ENCODE measurements at places on chromosomes 16 and 17. TPM values are rescaled to one million over a fixed set of nuclear protein-coding genes. Genes with fewer than 3 reads are reported as not detected.

Gene HOXB7
- 8.2 TPM for total RNA-seq

Gene PYDC1
- not detected for total RNA-seq

Gene DLX4
- total RNA-seq = 1.7 TPM

Gene SLFN13
- 0.49 TPM for total RNA-seq

DNA sequence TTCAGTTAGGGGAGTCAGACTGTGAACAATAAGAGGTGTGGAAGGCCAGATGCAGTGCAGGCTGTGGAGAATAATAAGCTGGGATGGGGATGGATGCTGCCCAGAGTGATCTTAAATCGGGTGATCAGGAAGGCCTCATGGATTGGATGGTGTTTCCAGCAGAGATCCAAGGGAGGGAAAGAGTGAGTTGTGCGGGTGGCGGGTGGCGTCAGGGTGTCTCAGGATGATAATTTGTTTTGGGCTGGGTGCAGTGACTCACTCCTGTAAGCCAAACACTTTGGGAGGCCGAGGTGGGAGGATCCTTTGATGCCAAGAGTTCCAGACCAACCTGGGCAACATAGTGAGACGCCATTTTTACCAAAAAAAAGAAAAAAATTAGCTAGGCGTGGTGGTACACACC lies 7.9 kb downstream of the CLUAP1 start:
- DNase-seq = no peak

GRCh38 chr17:66691644-66692420 lies 143.1 kb upstream of the CACNG5 start:
- no peak for DNase-seq

DNA sequence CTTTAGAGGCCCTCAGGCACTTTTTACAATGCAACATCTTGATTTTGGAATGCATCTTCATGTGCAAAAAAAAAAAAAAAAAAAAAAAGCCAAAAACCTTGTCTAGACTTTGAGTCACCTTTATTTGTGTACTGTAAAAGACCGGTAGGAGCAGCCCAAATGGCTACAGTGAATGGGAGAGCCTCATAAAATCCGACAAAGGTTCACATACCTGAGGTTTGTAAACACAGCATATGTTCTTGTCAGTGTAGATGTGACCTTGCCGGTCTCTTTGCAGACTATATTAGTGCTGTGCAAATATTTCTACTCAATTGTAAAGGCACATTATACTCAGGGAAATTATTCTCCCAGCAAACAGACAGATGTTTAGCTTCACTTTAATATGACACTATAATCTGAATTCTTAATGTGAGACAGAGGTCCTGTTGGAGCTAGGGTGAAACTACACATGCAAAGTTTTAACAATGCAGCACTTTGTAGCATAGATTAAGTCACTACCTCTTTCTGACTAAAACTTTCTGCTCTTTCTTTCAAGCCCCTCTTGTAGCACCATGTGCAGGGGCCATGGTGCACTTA lies 211.3 kb downstream of the CA10 start:
- no peak for DNase-seq

DNA sequence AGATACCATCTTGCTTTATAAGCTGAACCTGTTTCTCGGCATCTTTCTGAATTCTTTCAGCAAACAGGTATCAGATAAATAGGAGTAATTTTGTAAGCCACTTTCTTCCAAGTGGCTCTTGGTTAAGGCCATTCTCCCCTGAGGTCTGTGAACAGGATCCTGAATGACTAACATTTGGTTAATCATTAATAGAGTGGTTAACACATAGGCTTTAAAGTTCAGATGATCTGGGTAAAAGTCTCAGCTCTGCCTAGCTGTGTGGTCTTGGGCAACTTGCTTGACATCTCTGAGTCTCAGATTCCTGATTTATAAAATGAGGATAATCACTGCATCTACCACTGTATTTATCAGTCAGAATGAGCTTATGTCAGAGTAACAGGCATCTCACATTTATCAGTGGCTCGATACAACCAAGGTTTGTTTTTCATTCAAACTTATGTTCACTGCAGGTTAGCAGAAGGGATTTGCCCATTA lies 44.4 kb upstream of the ANKFN1 start:
- no peak for DNase-seq

DNA sequence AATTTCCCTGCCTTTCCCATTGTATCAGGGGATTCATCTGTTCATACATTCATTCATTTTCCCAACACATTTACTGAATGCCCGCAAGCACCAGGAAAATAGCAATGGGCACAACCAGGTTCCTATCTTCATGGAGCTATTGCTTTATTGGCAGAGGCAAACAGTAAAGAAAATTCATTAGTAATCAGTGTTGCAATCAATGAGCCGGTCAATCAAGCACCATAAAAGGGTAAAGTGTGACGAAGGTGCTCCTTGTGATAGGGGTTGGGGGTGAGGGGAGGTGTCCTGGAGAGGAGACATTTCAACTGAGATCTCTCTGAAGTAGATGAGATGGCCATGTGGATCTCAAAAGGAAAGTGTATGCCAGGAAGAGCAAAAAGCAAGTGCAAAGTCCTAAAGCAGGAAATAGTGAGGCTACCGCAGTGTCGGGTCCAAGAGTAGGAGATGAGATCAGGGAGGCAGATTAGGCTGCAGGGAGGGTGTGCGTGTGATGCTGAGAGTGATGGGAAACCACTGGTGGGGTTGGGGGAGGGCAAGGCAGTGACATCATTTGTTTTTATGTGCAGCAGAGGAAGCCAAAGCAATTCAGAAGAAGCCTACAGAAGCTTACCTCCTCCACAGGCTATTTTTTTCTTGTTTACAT lies 28.4 kb downstream of the CDH13 start:
- DNase-seq = no peak

- DNase-seq = no peak
Observed at GRCh38 chr17:48453447-48453846, 23.4 kb upstream of the SKAP1 start.

- no peak for DNase-seq
Observed at GRCh38 chr17:58734040-58734439, 21.6 kb upstream of the PPM1E start.

GRCh38 chr17:72816406-72816805 lies 276.1 kb downstream of the SLC39A11 start:
- no peak for DNase-seq

DNA sequence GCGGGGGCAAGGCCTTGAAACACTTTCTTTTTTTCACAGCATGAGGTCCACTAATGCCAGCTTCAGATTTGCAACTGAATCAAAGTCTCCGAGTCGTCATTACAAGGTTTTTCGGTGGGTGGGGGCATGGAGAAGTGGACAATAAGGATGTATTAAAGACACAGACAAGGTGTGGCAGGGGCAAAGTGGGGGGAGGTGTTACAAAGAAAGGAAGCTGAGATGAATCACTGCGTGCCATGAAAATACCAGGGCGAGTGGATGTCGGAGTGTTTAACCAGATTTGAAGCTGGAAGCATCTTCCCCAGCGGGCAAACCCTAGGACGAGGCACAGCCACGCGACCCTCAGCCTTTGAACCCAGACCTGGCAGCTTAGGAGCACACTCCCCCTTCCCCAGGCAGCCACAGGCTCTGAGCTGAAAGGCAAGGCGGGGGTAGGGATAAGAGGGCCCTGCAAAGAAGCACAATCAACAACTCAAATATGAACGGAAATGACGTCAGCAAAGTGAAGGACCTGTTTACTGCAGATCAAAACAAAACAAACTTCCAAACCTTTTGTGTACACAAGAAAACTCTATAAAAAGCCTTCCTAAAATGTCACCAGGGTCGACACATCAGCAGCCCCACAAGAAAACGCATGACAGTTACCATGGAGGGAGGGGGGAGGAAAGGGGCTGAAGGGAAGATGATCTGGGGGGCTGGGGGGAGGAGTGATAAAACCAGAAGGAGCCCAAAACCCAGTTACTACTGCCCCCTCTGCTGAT lies 5.6 kb upstream of the ZFHX3 start:
- DNase-seq = no peak

- DNase-seq = no peak
Observed at GRCh38 chr17:67385122-67385988, 8.3 kb downstream of the PITPNC1 start.

DNA sequence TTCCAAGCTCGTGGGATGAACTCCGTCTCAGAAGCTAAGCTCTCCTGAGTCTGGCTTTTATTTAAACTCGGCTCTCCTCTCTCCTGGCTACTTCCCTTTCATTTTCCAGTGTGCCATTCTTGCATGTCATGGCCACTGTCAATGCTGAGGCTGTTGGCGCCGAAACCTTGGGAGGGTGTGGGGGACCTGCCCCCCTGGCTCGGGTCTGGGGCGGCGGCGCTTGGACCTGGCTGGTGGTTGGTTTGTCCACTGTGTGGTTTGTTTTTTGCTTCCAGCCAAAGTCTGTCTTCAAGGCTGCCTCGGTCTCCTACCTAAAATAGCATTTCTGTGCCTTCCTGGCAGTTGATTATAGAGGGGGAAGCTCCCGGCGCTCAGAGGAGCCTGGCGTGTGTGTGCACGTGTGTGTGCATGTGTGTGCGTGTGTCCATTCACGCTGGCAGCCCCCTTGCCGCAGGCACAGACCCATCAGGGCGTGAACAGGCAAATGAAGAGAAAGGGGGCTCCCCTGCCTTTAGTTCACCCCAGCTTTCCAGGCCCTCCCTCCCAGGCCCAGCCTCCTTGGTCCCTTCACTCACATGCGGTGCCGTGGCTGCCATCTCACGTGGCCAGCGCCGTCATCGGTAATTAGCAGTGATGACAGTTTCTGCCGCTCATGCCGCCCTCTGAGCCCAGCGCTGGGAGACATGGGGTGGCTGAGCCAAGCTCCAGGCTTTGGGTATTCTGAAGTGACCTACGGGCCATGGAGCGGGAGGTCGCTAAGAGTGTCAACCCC lies 179.9 kb downstream of the SEC14L1 start:
- DNase-seq = peak; percentile 51

DNA sequence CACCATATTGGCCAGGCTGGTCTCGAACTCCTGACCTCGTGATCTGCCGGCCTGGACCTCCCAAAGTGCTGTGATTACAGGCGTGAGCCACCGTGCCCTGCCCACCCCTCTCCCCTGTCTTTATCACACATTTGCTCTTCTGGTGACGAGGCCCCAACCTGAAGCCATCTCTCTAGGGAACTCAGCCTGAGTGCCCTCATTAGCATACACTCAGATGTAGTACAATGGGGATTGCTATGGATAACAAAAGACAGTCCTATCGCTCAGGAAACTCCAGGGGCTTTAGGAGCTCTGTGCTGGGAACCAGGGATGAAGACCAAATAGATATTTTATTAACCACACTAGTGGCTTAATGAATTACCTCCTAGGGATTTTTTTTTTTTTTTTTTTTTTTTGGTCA lies 100.7 kb downstream of the MARF1 start:
- no peak for DNase-seq

- DNase-seq = no peak
Observed at GRCh38 chr17:50861822-50862528, 4.2 kb downstream of the TOB1 start.

DNA sequence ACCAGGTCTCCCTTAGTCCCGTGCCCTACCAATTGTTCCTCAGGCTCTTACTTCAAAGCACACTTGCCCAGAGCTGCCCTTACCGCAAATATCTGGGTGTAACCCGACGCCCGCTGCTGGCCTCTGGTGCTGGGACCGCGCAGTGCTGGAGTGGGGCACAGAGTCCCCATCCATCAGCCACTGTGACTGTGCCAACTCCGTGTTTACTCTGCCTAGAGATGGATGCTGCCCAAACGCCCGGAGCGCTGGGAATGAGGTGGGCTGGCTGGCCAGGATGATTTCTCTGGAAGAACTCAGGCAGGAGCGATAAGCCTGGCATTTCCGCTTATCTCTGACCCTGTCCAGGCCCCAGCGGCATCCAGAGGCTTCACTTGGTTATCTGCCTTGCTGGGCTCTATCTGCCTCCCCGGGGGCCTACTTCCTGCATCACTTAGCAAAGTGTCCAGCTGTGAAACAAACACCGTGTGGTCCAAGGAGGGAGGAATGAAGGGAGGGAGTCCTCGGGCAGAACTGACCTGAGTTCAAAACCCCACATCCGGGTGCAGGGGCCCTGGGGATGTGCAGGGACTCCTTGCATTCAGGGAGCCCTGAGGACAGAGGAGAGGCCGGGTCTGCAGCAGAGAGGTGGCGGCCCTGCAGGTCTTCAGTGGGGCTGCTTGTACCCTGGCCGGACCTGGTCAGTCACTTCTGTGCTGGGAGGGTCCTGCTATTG lies 9.4 kb upstream of the MYLK3 start:
- DNase-seq = peak; percentile 57

DNA sequence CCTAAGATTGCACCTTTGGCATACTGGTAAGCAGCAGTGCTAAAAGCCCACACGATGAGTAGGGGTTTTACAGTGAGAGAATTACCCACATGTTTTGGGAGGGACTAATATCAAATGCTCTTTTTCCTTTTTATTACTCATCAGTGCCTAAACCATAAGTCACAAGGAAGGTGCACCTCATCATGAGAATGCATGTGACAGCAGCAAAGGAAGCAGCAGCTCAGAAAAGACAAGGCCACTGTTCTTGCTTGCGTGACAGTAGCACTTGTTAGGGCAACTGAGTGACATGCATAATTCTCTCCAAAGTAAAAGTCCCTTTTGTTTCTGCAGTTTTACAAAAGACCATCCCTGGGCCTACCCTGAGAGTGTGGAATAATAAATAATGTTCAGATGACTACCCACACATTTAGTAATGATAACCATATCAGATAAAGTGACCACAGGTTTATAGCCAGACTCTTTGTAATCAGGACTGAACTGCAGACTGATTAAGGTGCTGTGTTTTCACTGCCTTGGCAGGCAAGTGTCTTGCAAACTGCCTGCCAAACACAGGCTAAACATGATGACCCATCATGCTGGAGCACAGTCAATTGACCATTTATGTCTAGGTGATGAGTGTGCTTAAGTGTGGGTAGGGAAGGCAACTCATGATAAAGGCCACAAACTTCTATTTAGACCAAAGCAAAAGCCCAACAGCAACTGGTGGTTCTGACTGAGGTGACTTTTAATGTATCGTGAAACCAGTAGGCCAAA lies 1751.4 kb downstream of the TP53TG3F start:
- DNase-seq = no peak

DNA sequence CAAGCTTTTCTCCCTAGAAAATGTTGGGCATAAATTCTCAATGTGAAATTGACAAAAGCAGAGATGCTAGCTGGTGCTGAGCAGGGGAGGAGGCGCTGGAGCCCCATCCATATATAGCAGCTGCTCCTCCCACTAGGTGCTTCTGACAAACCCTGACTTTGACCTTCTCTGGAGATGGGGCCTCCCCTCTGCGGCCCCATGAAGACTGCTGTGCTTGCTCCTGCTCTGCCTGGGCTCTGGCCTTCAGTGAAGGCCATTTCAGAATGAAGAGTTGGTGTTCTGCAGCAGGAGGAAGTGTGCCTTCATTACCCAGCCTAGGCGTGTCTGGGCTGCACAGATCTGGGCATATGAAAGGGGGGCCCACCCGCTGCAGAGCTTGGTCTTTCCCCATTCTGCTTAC lies 29.7 kb downstream of the ASIC2 start:
- no peak for DNase-seq
